Left lung (tissue), 14 donors: ENCODE measurements at places on chromosomes 5 and 9. TPM values are rescaled to one million over a fixed set of nuclear protein-coding genes. Genes with fewer than 3 reads are reported as not detected.
A peak's percentile ranks its signal among the peaks of the same experiment; 100 is the strongest.

The PPP2R2B gene
- 0.33 TPM for polyA plus RNA-seq

DNA sequence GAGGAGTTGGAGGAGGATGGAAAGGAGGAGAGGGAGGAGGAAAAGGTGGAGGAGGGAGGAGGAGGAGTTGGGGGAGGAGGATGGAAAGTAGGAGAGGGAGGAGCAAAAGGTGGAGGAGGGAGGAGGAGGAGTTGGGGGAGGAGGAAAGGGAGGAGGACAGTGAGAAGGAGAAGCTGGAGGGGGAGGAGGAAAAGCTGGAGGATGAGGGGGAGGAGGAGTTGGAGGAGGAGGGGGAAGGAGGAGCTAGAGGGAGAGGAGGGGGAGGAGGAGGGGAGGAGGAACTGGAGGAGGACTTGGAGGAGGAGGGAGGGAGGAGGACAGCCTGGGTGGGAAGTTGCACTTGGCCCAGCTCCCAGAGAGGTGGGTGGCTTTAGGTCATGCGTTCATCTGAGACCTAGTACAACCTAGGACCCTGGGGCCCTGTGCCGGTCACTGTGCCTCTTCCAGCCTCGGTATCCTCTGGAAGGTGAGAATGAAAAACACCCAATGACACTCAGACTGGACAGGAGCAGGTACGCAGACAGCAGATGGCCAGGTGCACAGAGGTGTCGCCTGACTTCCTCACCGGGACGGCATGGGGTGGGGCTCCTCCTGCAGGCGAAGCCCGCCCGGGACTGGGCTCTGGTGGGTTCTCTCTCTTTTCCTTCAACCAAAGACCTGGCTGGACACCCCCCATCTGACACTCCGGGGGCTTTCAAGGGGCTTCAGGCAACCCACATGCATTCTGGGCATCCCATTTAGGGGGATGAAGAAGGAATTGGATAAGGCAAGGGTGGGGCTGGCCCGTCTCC is 12.2 kb upstream of the SLC2A6 start:
- peak; percentile 74 for DNase-seq

DNA sequence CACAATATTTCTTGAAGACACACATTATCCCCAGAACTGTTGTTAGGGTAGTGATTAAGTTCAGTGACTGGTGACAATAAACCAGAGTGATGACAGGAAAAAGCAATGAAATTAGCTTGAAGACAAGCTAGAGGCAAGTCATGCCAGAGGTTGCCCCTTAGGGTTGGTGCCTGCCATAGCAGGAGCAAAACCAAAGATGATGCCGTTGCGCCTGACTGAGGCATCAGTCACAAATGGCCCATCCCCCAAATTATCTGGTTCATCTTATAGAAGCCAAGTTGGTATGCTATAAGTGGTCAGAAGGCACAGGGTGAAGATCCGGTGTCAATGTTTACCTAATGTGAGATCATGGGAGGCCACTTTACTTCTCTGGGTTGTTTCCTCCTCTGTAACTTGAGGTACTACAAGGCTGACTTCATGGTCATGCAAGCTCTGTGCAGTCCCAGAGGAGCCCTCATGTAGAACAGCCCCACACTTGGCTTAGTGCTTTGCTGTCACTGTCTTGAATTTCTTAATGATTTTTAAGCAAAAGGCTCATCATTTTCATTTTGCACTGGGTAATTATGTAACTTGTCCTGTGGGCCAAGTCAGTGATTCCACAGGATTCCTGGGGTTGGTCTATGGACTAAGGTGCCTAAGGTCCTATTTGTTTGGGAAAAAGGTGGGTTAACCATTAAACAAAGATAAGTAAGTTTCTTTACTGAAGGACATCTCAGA is 211.3 kb downstream of the MAN2A1 start:
- DNase-seq: no peak

GRCh38 chr9:21904371-21904770 is 89.8 kb downstream of the CDKN2A start:
- no peak for DNase-seq

DNA sequence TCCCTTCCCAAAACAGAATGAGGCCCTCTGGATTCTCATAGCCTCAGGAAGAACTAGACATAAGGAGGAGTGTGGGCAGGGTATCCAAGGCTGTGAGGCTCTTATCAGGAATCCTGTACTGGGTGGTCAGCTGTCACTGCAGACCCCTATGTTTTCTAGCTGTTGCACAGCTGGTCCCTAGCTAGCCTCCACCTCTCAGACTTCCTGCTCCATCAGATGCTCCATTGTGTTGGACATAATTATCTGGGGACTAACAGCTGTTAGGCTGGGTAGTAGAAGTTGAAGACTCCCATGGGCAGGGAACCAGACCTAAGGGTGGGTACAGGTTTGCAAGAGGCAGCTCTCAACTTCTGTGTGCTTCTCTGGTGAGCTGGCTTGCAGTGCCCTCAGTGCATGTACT is 18.4 kb downstream of the FAM219A start:
- no peak for DNase-seq

DNA sequence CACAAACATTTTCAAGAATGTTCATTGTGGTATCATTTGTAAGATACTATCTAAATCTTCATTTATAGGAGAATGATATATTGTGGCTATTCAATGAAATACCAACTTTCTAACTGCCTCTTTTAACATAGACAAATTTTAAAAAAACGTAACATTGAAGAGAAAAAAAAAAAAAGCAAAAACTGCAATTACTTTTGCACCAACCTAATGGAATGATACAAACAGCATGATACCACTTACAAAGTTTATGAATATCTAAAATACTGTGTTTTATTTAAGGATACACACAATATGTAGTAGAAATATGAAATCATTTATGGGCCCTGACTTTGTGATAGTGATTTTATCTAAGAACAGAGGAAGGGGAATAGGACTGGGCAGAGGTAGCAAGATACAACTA is 24.1 kb downstream of the PSMD5 start:
- no peak for DNase-seq

DNA sequence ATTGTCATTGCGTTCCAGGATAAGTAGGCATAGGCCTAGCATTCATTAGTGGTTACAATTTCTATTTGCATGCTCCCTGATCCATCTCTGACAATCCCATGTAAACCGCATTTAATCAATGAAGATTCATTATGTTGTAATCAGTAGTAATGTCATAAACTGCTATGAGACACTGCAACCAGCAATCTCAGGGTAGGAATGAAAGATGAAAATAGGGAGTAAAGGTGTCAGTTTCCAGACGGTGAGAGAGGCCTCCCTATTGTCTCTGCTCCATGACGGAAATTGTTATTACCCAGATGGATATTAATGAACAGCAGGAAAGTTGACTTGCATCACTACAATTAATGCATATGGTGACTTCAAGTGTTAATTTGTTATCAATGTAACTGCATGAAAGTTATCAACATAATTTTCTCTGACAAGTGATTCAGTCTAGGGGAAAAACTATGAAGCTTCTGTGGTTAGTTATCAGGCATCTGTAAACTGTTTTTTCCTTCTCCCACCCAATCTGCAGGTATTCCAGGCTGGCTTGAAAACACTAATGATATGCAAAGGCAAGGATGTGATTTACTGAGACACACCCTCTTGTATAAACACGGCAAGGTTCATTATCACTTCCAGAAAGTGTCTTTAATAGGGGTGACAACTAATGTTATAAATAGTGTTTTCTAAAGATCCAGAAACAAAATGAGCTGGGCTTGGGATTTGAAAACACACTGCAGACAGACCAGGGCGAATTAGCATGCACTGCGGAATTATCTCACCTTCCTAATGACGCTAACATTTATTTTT is 73.5 kb downstream of the ZNF622 start:
- no peak for DNase-seq

DNA sequence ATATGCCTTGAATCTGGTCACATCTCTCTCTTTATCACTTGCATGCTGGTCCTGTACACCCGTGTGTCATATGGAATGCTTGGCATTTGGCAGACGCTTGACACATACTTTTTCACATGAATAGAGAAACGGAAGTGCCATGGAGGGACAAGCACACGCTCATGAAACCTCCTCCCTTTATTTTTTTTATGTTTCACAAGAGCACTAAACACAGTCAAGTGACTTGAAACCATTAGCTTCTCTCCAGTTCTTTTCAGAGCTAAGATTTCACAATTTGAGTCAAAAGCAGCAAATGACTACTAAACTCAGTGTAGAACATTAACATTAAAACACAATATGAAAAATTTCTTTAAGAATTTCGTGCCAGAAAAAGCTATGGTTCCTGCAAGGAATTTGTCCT is 151.1 kb downstream of the DOCK2 start:
- DNase-seq: no peak
